ENCODE measurements at places on chromosomes 11 and 22.

GRCh38 chr22:21941921-21942320 lies 10.7 kb downstream of the PPM1F start:
- no peak for DNase-seq

GRCh38 chr11:128988242-128988970 lies 45.7 kb upstream of the TP53AIP1 start:
- DNase-seq: no peak

DNA sequence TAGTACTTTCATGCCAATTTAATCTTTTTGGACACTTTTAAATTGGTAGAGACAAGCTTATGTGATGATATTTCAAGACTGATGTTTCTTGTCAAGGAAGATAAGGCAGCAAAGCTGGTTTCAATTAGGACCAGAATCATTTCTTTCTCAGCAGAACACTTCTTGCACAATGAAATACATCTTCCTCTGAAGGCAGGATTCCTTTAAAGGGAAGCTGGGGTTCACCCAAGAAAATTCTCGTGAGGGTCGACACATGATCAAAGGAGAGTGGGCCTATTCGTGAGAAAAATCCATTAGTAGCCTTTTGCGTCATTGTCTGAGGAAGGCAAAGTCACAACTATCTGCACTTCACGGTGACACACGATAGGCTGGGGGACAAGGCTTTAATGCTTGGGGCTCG lies 17.6 kb downstream of the TTC12 start:
- no peak for DNase-seq

- no peak for DNase-seq
Observed at GRCh38 chr11:91081440-91082043, 858.7 kb upstream of the CHORDC1 start.

DNA sequence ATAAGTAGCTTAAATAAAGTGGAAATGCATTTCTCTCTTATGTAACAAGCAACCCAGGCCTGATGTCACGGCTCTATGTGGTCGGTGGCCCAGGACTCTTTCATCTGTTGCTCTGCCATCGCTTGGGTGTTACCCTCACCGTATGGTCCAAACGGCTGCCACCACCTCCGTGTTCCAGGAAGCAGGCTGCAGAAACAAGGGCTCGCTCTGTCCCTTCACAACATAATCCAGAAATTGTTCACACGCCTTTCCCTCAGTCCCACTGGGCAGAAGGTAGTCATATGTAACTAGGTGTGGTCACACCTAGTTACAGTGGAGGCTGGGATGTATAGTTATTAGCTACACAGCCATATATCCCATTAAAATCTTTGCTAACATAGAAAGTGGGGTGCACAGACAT lies 421.0 kb downstream of the SOX6 start:
- no peak for DNase-seq

DNA sequence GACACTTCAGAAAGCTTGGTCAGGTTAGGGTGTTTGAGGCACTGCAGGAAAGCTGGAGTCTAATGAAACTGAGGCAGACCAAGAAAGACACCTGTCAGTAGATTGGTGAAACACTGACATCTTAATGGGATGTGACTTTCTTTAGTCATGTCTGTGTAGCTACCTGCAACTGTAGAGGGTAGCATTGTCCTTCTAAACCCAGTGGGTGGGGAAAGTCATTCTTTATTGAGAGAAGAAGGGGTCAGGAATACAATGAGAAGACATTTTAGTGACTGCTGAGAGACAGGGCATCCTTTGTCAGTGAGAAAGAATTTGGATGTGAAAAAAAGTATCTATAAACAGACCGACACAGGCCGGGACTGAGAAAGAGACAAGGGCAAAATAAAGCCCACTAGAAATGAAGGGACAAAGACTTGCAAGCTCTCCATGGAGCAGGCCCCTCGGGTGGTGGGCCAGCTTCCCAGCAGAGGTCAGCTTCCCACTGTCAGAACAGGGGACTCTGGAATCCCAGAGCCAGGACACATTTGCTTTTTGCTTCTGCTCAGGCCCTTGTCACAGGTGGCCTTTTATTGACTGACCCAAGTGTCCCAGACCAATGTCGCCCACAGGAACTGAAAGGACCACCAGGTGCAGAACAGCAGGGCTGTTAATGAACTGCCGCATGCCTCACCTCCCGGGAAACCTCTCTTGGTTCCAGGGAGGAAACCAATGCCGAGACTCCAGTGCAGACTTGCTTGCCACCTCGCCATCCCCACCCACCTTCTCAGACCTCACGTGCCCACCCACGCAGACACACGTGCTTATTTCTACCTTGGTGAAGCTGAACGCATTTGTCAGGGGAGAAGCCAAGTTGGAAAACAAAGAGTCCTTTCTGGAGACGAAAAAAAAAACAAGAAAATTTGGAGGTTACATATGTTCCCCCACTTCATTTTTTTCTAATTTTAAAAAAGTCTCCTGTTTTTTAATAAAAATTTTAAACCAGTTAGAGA lies 212.8 kb downstream of the TENM4 start:
- no peak for DNase-seq

All from NCI-H187 treated with DMSO at 0.1 percent for 48 hours (cell line).